ENCODE measurements at places on chromosomes 7 and 10. TPM values are rescaled to one million over a fixed set of nuclear protein-coding genes. Genes with fewer than 3 reads are reported as not detected.

Gene GRM3
- total RNA-seq, result not detected

Gene HOXA3
- 0.56 TPM for total RNA-seq

Gene CTAGE6
- not detected for total RNA-seq

Gene PLAC9
- not detected for total RNA-seq

Gene ITIH2
- not detected for total RNA-seq

Gene MEST
- total RNA-seq, result not detected

Gene FBH1
- total RNA-seq, result 70.9 TPM

Gene COL1A2
- 0.05 TPM for total RNA-seq

Gene CUZD1
- not detected for total RNA-seq

Gene ASZ1
- 1.0 TPM for total RNA-seq

Gene ADAM8
- 0.64 TPM for total RNA-seq

Gene GIMAP5
- total RNA-seq, result 0.35 TPM

Gene LIPJ
- total RNA-seq, result not detected

Gene GIMAP4
- total RNA-seq, result not detected

Gene MYPN
- total RNA-seq, result 0.13 TPM
